ENCODE measurements at places on chromosomes 4 and X.
A peak's percentile ranks its signal among the peaks of the same experiment; 100 is the strongest.

DNA sequence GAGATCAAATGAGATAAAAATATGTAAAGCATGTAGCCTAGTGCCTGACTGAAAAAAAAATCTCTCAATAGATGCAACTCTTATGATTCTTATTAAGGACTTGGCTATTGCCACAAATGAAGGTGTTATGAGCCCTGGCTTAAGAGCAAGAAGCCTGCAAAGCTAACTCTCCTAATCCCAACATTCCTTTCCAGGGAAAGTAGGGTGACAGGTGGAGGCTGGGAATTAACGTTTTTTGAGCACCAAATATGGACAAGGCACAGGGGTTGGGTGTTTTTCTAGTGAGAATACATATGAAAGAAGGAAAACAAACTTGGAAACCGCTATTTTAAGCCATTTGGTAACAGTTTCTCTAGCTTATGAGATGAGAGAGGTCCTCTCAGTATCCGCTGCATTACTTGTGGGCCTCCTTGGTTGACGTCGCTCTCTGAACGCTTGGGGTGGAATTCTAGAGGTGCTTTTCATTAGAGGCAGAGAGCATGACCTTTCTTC lies 2.4 kb downstream of the RHOH start:
- DNase-seq = no peak

GRCh38 chrX:53347948-53348347 lies 66.6 kb upstream of the IQSEC2 start:
- no peak for DNase-seq

GRCh38 chr4:111066887-111067286 lies 444.0 kb upstream of the PITX2 start:
- no peak for DNase-seq

- no peak for DNase-seq
These were observed 223.8 kb upstream of the TAPT1 start for GRCh38 chr4:16450031-16450430.

GRCh38 chr4:78059524-78059889 lies 2.4 kb downstream of the FRAS1 start:
- peak; percentile 76 for DNase-seq

GRCh38 chrX:2351999-2352995 lies 148.5 kb downstream of the DHRSX start:
- DNase-seq = no peak

DNA sequence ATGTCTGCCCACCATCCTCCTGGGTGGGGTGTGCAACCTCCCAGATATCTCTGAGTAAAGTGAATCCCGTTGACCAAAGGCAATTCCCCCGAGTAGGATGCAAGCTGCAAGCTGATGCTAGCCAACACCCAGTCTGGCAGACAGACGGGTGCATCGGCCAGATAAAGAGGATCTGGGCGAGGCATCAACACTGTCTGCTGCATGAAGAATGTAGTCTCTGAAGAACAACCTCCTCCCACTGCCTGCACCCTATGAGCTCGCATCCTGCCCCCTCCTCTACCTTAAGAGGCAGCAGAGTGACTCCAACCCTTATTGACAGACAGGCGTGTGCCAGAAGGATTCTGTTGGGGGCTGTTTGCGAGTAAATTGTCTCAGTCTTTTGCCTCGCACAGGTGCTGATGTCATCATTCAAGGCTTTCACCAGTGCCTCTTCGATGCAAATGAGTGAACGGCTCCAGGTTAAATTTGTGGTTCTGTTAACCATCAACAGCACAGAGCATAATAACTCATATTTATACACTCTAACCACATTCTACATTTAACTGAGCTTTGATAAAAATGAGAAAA lies 546.9 kb downstream of the BCOR start:
- no peak for DNase-seq

DNA sequence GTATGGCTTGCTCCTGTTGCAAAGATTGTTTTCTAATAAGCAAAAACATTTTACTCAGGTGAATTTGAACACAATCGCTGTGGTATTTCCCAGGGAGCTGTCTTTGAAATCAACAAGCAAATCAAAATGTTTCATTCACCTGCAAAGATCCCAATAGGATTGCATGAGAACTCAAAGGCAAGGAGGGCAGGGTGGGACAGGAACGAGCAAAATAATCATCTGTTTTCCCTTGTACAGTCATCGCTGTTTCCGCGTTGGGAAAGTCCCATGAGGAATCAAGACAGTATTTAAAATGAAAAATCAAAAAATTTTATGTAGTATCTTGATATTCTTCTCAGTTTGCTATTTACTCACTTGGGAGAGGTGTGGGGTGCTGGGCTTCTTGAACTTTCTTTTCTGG lies 198.8 kb downstream of the STIM2 start:
- DNase-seq = no peak

GRCh38 chr4:10066670-10067651 lies 45.7 kb upstream of the SLC2A9 start:
- DNase-seq = no peak

All from dermis microvascular lymphatic vessel endothelial cell (primary cell).